ENCODE measurements at places on chromosomes 1 and 21. TPM values are rescaled to one million over a fixed set of nuclear protein-coding genes. Genes with fewer than 3 reads are reported as not detected.

The S100A1 gene
- total RNA-seq: 0.23 TPM

The RGS1 gene
- not detected for total RNA-seq

The ABCG1 gene
- total RNA-seq: 0.59 TPM

The LYPD8 gene
- total RNA-seq: 0.35 TPM

The ROR1 gene
- 15.1 TPM for total RNA-seq

Measured in smooth muscle cell of the coronary artery (primary cell).